Ovary (tissue), 10 donors: ENCODE measurements at places on chromosomes 7 and 10.
A peak's percentile ranks its signal among the peaks of the same experiment; 100 is the strongest.

DNA sequence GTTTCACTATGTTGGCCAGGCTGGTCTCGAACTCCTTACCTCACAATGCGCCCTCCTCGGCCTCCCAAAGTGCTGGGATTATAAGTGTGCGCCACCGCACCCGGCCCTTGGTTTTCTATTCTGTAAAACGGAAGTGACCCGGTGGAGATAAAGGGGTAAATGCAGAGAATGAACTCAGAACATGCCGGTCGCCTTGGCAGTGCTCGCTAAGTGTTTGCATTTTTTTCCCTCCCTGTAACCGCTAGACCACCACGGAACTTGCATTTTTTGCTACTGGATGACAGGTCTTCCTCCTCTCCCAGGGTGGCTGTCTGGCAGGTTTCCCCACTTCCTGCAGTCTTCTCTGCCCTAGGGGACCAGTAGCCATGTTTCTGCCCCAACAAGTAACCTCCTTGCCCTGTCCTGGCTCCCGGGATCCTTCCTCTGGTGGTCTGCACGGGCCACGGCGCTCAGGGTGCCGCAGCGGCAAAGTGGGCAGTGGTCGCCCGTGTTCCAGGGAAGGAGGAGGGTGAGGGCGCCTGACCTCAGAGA lies 18.8 kb upstream of the GNA12 start:
- peaks cover 11% of the 10 kb centered on the region for H3K4me1 ChIP-seq
- DNase-seq, result peak; percentile 54
- no peaks in the 10 kb centered on the region for H3K36me3 ChIP-seq

- no peak for DNase-seq
- H3K36me3 ChIP-seq, result no peaks in the 10 kb centered on the region
- peaks cover 8% of the 10 kb centered on the region for H3K4me1 ChIP-seq
- no peaks in the 10 kb centered on the region for H3K27me3 ChIP-seq
- no peak overlapping the region for H3K4me3 ChIP-seq
Observed at GRCh38 chr10:113096128-113096996, 146.3 kb downstream of the TCF7L2 start.

DNA sequence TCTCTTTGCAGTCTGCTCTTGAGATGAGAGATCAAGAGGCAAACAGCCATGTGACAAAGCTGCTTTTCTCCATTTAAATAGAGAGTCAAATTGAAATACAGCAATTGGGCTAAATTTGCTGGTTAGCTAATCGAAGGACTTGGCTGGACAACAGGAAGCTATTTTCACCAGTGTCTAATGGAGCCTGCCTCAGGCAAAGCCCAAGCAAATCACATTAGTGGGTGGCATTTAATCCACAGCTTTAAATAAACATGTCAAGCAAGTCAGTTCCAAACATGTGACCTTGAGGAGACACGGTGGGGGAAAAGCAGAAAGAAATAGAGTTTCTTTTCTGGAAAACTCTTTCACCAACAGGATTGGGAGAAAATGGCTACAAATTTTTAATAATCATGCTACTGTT lies 180.5 kb upstream of the AOAH start:
- no peaks in the 10 kb centered on the region for H3K27me3 ChIP-seq
- no peak overlapping the region for H3K27ac ChIP-seq
- no peak overlapping the region for H3K4me3 ChIP-seq
- no peak for DNase-seq
- H3K4me1 ChIP-seq, result no peaks in the 10 kb centered on the region

DNA sequence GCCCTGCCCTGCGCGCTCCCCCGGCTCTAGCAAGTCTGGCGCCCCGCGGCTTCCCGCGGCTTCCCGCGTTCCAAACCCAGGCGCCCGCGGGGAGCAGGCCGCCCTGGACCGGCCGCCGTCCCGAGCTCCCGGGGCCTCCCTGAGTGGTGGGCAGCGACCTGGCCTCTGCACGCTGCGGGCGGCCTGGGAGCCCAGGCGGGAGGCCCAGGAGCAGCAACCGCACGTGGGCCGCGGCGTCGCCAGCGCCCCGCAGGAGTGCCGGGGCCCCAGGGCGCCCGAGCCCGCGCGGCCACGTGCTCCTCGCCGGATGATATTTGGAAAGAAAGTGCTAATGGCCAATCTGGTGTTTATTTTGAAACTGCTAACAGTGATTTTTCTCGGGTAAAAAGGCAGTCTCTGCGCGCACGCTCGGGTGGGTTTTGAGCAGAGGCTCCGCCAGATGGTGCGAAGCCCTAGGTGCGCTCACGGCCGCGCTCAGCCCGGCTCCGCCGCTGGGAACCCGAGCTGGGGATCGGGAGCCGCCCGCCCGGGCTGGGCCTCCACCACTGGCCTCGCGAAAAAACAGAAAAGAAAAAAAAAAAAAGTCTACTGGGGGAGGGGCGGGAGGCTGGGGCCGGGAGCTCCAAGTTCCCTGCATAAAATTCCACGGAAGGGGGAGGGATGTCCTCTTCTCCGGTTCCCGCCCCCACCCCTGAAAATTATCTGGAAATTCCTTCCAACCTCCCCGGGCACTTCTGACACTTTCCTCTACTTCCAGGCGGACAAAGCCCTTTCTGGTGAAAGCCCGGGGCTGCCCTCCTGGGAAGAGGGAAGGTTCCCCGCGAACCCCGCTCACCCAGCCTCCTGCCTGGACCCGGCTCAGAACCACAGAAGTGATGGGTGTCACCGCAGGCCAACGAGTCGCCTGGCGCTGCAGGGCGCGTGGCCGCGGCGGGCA lies 4.3 kb downstream of the EBF3 start:
- peaks cover 8% of the 10 kb centered on the region for H3K4me1 ChIP-seq
- DNase-seq, result no peak
- H3K4me3 ChIP-seq, result no peak overlapping the region
- peaks cover 8% of the 10 kb centered on the region for H3K27me3 ChIP-seq
- H3K36me3 ChIP-seq, result no peaks in the 10 kb centered on the region
- H3K27ac ChIP-seq, result no peak overlapping the region

- H3K36me3 ChIP-seq, result no peaks in the 10 kb centered on the region
- no peaks in the 10 kb centered on the region for H3K27me3 ChIP-seq
- DNase-seq, result peak; percentile 72
- peak overlapping the region; percentile 49 for H3K4me3 ChIP-seq
Observed at GRCh38 chr10:73096041-73096448, 621 bp downstream of the P4HA1 start.

DNA sequence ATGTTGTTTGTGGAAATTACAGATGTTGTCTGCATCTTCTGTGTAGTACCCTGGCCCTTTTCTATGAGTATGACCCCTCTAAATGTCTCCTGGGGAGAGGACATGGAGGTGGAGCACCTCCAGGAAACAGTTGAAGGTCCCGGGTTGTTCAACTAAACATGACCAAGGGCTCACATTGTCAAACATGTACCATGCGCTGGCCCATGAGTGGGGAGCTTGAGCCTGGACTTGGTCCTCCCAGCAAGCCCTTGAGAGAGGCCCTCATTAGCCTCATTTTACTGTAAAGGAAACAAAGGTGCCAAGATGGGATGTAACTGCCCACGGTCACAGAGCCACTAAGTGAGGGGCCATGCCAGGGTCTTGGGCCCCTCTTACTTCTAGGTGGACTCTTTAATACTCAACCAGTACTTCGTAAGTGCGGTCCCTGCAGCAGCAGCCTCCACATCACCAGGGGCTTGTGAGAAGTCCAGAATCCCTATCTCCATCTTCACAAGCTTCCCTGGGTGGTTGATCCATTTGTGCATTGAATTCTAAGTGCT lies 31.2 kb downstream of the C10orf71 start:
- H3K27me3 ChIP-seq, result no peaks in the 10 kb centered on the region
- no peak for DNase-seq
- no peak overlapping the region for H3K4me3 ChIP-seq
- H3K4me1 ChIP-seq, result no peaks in the 10 kb centered on the region
- no peaks in the 10 kb centered on the region for H3K36me3 ChIP-seq
- H3K27ac ChIP-seq, result no peak overlapping the region

GRCh38 chr7:156607332-156608172 lies 33.0 kb upstream of the RNF32 start:
- no peak overlapping the region for H3K27ac ChIP-seq
- no peak for DNase-seq
- no peaks in the 10 kb centered on the region for H3K36me3 ChIP-seq
- H3K4me3 ChIP-seq, result peak overlapping the region; percentile 26

GRCh38 chr10:96387601-96388000 lies 28.8 kb upstream of the OPALIN start:
- no peak overlapping the region for H3K4me3 ChIP-seq
- DNase-seq, result no peak
- no peaks in the 10 kb centered on the region for H3K4me1 ChIP-seq
- H3K36me3 ChIP-seq, result no peaks in the 10 kb centered on the region

DNA sequence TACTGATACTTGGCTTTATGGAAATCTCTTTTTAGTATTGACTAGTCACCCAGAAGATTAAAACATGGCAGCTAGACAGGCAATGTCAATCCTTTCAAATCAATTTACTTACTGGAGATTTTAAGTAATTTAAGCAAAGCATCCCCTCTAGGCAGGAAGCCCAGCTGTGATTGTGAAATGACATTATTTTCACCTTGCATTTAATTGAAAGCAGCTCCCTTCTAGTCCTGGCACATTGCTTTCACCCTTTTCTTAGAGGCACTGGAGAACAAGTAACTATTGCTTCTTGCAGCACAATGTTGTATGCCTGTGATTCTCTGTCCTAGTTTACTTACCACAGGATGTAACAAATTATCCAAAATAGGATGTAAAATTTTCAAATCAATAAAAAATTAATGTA lies 13.3 kb downstream of the ST7 start:
- no peaks in the 10 kb centered on the region for H3K4me1 ChIP-seq
- no peak overlapping the region for H3K27ac ChIP-seq

DNA sequence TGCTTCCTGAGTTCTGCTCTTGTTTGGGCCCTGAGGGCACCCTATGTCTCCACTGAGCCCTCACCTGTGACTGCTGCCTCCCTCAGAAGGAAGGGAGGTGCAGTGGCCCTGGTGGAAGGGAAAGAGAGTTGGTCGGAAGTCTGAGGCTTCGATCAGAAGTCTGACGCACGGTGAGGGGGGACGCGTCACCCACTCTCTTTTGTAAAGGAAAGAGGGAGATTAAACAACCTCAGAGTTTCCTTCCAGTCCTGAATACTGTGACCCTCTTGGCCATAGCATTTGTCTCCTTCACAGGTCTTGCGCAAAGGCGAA lies 31.4 kb upstream of the TRIM8 start:
- DNase-seq, result no peak
- H3K4me3 ChIP-seq, result no peak overlapping the region
- no peaks in the 10 kb centered on the region for H3K36me3 ChIP-seq
- H3K27ac ChIP-seq, result no peak overlapping the region

- H3K27me3 ChIP-seq, result no peaks in the 10 kb centered on the region
- no peak overlapping the region for H3K27ac ChIP-seq
- H3K4me3 ChIP-seq, result no peak overlapping the region
Observed at GRCh38 chr7:81158189-81158588, 239.3 kb upstream of the SEMA3C start.

GRCh38 chr10:25125201-25125611 lies 49.6 kb upstream of the GPR158 start:
- no peak for DNase-seq
- no peak overlapping the region for H3K4me3 ChIP-seq
- H3K27ac ChIP-seq, result no peak overlapping the region
- H3K27me3 ChIP-seq, result no peaks in the 10 kb centered on the region
- H3K36me3 ChIP-seq, result no peaks in the 10 kb centered on the region
- H3K4me1 ChIP-seq, result no peaks in the 10 kb centered on the region

GRCh38 chr7:142873281-142873784 lies 12.2 kb downstream of the TRPV6 start:
- no peaks in the 10 kb centered on the region for H3K36me3 ChIP-seq
- no peaks in the 10 kb centered on the region for H3K27me3 ChIP-seq

DNA sequence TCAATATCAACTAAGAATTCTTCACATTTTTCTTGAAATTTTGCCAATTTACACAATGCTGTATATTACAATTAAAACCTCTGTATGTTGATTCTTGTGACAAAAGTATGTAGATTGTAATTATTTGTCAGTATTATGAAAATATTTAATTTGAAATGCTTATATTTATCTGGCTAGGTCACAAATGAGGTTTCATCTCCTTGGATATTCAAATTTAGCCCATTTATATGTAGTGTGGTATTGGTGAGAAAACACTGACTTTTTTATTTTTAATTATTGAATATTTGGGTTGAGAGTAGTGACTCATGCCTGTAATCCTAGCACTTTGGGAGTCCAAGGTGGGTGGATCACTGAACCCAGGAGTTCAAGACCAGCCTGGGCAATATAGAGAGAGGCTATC lies 2.9 kb upstream of the RARRES2 start:
- no peaks in the 10 kb centered on the region for H3K36me3 ChIP-seq
- no peaks in the 10 kb centered on the region for H3K27me3 ChIP-seq
- DNase-seq, result no peak
- no peak overlapping the region for H3K27ac ChIP-seq
- no peak overlapping the region for H3K4me3 ChIP-seq

GRCh38 chr10:77553311-77553710 lies 84.3 kb downstream of the KCNMA1 start:
- no peaks in the 10 kb centered on the region for H3K27me3 ChIP-seq
- H3K4me1 ChIP-seq, result peaks cover 2% of the 10 kb centered on the region
- H3K4me3 ChIP-seq, result no peak overlapping the region
- no peak for DNase-seq

GRCh38 chr7:18895456-18895855 lies 222.0 kb downstream of the TWIST1 start:
- no peak overlapping the region for H3K4me3 ChIP-seq
- H3K27ac ChIP-seq, result no peak overlapping the region
- no peaks in the 10 kb centered on the region for H3K36me3 ChIP-seq
- H3K4me1 ChIP-seq, result no peaks in the 10 kb centered on the region

DNA sequence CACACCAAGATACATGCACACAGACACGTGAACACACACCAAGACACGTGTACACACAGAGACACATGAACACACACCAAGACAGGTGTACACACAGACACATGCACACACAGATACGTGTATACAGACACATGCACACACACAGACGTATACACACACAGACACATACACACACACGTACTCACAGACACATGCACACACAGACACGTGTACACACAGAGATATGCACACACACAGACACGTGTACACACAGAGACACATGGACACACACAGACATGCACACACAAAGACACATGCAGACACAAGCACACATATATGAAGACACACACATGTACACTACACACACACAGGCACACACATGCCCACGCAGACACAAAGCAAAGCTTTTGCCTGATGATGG lies 134.6 kb downstream of the TCERG1L start:
- H3K27ac ChIP-seq, result no peak overlapping the region
- H3K4me1 ChIP-seq, result peaks cover 3% of the 10 kb centered on the region
- no peaks in the 10 kb centered on the region for H3K27me3 ChIP-seq
- no peak for DNase-seq
- H3K4me3 ChIP-seq, result no peak overlapping the region

- H3K27ac ChIP-seq, result no peak overlapping the region
- H3K27me3 ChIP-seq, result no peaks in the 10 kb centered on the region
- H3K36me3 ChIP-seq, result no peaks in the 10 kb centered on the region
- no peaks in the 10 kb centered on the region for H3K4me1 ChIP-seq
- no peak overlapping the region for H3K4me3 ChIP-seq
- DNase-seq, result peak; percentile 54
Observed at GRCh38 chr10:95467162-95467599, 94.0 kb downstream of the SORBS1 start.

GRCh38 chr7:71131256-71132126 lies 453 bp upstream of the GALNT17 start:
- H3K27ac ChIP-seq, result peak overlapping the region; percentile 87
- H3K27me3 ChIP-seq, result no peaks in the 10 kb centered on the region
- peaks cover 8% of the 10 kb centered on the region for H3K4me1 ChIP-seq
- peak; percentile 86 for DNase-seq
- H3K4me3 ChIP-seq, result peak overlapping the region; percentile 60
- no peaks in the 10 kb centered on the region for H3K36me3 ChIP-seq
